ENCODE measurements at places on chromosomes 2 and 18.

DNA sequence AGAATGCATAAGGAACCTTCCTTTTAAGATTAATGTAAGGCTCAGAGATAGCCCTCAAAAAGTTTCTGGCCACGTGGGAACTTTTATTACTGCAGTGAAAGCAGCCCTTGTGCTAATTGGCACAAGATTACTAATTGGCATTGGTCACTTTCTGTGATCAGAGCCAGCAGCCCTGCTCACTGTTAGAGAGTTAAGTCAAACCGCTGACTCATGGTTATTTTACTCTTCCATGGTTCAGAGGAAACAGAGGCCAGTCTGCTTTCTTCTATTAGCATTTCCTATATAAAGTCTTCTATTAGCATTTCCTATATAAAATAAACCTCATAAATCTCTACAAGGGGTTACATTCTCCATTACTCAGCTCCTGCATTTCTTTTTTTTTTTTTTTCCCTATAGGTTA lies 1.5 kb upstream of the SLC35G4 start:
- DNase-seq, result no peak

DNA sequence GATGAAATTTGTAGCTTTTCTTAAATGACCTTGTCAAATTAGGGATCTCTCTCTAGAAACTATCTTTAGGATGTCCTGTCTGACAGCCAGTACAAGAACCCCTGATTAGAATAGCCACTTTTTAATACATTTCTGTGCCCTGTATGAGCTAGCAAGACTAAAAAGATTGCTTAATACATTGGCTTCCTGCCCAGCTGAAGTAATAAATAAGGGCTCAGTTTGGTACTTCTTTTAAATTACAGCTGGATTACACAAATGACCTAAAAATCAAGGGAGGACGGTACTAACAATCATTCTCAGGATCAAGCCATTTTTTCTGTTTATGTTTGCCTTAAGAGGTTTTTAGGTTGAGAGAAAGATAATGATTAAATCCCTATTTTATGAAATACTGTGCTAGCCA lies 11.6 kb upstream of the OLA1 start:
- DNase-seq, result no peak

DNA sequence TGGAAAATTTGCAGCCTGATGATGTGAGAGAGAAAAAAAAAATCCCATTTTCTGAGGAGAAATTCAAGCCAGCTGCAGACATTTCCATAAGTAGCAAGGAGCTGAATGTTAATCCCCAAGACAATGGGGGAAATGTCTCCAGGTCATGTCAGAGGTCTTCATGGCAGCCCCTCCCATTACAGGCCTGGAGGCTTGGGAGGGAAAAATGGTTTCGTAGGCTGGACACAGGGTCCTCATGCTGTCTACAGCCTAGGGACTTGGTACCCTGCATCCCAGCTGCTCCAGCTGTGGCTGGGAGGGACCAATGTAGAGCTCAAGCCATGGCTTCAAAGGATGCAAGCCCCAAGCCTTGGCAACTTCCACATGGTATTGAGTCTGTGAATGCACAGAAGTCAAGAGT lies 53.5 kb upstream of the ARHGAP15 start:
- DNase-seq, result no peak

DNA sequence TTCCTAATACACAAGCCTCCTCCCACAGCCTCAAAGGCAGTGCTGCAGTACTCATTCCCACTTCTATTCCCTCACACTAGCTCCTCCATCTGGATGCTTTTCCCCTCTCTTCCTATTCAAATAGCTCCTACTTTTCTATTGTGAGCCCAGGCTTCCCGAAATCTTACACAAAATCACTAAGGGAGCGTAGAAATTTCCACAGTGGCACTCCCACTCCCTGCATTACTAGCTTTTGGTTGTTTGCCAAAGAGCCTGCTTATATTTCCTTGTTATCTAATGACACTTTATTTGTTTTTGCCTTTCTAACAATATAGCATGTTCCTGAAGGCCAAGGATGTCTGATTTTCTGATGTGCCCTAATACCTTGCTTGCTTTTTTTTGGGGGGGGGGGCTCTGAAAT lies 10.9 kb downstream of the EPAS1 start:
- no peak for DNase-seq

GRCh38 chr2:170813611-170814532 lies 2.8 kb upstream of the GAD1 start:
- no peak for DNase-seq

DNA sequence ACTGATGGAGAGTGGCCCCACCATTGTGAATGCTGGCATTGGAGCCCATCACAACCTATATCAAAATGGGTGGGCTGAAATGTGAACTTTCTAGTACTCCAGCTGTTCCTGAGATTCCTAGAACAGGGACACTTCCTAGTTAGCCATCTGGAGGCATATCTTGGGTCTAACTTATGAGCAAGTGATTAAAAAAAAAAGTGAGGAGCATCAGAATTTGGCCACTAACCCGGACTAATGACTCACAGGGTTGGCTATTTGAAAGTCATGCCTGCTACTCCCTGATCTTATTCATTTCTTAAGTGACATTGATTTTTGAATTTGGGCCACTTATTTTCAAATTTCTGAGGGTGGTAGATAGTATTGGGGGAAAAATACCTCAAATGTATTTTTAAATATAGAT lies 216.6 kb downstream of the HRH4 start:
- no peak for DNase-seq

DNA sequence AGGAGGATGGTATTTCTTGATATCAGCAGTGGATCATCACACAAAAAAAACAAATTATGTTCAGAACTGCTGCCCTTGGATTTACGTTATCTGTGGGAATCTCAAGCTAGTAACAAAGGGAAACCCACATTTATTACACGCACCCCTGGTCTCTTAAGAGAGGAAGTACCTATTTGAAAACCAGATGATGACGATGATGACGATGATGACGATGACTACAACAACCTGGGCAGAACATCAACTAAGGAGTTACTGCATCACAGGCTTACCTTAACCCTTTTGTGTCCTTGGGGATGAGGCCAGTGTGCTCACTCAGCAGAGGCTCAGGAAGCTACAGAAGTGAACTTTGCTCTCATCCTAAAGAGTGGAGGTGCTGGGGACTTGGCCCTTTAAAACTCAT lies 169.4 kb downstream of the FSHR start:
- no peak for DNase-seq

DNA sequence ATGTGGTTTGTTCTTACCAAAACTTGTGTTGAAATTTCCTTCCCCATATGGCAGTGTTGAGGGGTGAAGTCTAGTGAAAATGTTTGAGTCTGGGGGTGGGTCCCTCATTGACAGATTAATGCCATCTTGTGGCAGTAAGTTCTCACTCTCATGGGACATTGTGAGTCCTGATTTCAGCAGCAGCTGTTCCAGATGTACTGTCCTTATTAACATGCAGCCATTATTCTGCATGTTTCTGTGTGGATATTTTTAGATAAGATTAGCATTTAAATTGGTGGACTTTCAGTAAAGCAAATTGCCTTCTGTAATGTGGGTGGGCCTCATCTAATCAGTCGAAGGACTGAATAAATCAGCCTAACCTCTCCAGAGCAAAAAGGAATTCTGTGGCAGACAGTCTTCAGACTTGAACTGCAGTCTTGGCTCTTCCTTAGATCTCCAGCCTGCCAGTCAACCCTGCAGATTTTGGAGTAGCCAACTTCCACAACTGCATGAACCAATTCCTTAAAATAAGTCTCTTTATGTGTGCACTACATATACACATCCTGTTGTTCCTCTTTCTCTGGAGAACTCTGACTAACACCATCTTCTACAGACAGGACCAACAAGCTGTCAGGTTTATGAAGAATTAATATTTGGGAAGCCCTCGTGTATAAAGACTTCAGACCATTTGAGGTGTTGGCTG lies 138.7 kb upstream of the ZNF516 start:
- no peak for DNase-seq

DNA sequence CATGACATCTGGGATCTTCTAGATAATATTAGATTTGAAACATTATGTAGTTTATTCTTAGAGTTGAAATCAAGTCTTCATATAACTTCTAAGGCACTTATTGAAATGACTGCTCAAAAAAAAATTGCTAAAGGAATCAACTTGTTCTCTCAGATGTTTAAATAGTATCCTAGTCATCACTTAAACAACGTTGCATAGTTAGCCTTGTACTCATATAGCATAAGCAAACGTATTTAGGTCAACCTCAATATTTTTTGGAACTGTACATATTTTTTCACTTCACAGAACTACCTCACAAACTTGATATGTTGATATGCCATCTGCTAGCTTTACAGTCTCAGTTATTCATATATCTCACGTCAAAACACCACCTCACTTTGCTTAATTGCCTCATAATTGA lies 47.1 kb upstream of the CREB1 start:
- DNase-seq, result no peak

DNA sequence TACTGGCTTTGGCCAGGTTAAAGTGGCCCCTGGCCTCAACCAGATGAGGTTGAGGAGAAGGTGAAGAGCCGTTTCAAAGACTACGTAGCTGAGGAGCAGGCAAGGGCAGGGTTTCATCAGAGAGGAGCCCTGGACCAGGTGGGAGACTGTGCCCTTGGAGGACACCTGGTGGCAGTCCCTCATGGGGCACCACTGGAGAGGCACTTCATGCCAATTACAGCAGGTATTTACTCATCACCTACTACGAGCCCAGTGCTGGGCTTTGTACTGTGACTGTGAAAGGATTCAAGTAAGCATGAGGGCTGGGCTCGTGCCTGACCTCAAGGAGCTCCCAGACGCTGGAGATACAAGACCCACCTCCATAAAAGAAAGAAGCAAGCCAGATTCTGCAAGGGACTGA lies 37.6 kb downstream of the SMAD7 start:
- no peak for DNase-seq

GRCh38 chr2:100819370-100820272 lies at the start of gene NPAS2:
Gene NPAS2, plus strand, starts transcription at chr2:100820139. Its CDS starts 84,616 bp downstream, at chr2:100904755.
- DNase-seq, result no peak

DNA sequence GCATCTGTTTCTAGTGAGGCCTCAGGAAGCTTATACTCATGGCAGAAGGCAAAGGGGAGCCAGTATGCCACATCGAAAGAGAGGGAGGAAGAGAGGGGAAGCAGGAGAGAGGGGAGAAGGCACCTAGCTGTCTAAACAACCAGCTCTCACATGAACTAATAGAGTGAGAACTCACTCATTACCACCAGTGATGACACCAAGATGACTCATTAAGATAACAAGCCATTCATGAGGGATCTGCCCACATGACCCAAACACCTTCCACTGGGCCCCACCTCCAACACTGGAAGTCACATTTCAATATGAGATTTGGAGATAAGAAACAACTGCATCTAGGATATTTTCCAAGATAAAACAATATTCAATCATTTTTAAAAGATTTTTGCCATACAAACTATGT lies 753.9 kb upstream of the ZEB2 start:
- DNase-seq, result no peak

GRCh38 chr2:105954891-105955290 lies 210.2 kb downstream of the NCK2 start:
- DNase-seq, result no peak

- DNase-seq, result no peak
Measured at GRCh38 chr2:64708829-64709228, 55.1 kb upstream of the SERTAD2 start.

- no peak for DNase-seq
Measured at GRCh38 chr2:25112113-25112512, 56.3 kb downstream of the POMC start.

- no peak for DNase-seq
Measured at GRCh38 chr2:201761101-201761500, 19.6 kb downstream of the ALS2 start.

Data from activated CD8-positive, alpha-beta memory T cell treated with anti-CD3 and anti-CD28 coated beads for 4 hours (primary cell).